ENCODE measurements at places on chromosomes 11 and 22.
A peak's percentile ranks its signal among the peaks of the same experiment; 100 is the strongest.

DNA sequence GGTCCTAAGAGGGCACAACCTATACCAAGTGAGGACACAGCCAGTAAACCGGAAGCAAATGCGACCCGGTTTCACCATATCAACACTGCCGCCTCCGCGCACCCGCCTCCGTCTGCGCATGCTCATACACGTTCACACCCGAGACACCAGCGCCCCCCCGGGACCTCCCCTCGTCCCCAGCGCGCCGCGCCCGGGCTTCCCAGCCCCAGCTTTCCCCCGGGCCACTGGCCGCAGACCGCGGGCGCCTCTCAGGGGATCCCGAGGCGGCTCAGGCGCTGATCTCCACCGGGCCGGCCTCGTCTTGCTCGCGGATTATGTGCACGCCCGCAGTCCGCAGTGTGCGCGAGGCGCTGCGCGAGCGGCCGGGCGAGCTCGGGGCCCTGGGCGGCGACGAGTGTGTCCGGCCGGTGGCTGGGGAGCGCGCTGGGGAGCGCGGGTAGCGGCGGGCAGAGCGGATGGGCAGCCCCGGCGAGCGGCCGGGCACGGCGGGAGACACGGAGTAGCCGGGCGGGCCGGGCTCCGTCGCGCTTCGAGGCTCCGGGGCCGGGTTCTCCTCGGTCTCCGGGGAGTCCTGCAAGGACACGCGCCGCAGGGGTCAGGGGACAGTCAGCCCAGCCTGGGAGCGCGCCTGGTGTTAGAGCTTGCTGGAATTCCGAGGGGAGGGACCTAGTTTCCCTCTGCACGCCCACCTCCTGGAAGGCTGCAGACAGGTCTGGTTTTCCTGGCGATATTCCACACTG, 2.0 kb downstream of the HEPN1 start:
- DNase-seq: peak; percentile 79

DNA sequence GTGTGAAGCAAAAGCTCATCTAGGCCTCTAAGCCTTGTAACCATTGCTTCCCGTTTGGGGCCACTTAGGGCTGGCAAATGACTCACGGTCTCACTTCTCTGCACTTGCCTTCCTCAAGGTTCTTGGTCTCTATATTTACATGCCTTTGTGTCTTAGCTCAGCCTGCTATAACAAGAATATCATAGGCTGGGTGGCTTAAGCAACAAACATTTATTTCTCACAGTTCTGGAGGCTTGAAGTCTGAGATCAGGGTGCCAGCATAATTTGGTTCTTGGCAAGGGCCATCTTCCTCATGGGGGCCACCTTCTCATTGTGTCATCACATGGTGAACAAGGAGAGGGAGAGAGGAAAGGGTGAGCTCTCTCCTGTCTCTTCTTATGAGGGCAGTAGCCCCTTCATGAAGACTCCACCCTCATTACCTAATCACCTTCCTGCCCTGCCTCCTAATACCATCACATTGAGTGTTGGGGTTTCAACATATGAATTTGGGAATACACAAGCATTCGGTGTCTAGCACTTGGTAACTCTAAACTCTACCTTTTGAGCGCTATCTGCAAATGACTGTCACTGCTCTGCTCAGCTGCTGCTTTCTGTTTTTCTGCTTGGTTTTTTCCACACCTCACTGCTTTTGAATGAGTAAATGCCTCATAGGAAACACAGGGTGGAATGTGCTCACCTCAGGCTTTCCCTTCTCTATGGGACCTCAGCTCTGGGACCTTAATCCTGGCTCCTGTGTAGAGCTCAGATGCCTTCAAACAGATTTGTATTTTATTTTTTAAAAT, 16.2 kb upstream of the ME3 start:
- no peak for DNase-seq

GRCh38 chr11:376531-377173, 7.4 kb downstream of the B4GALNT4 start:
- DNase-seq: no peak

GRCh38 chr11:125257751-125258150, 93.2 kb downstream of the PKNOX2 start:
- DNase-seq: no peak

- no peak for DNase-seq
These were observed 32.1 kb upstream of the ACR start for GRCh38 chr22:50705851-50706351.

DNA sequence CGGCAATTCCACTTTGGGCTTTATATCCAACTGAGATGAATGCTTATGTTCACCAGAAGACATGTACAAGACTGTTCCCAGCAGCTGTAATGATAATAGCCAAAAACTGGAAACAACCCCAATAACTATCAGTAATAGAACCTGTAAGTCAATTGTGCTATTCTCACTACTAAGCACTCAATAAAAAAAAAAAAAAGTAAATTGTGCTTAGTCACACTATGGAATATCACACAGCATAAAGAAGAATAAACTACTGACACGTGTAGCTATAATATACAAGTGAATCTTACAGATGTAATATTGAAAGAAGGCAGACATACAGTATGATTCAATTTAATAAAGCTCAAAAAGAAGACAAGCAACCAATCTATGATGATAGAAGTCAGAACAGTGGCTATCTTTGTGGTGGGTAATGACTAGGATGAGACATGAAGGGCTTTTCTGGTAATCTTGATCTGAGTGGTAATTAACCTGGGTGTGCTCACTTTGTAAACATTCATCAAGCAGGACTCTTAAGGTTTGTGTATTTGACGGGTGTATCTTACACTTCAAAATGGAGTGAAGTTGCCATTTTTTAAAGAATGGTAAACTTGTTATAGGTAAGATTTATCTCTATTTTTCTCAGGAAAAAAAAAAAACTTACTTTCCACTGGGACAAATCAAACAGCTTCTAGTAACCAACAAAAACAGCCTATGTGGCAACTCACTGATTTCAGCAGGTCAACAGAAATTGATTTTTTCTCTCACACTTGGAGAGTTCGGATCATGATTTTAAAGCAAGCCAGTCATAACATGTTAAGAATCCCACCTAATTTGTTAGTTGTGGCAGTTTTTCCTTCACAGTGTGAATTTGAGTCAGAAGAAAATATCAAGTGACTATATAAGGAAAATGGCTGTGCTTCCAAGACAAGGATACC, 84.2 kb downstream of the CCDC83 start:
- no peak for DNase-seq

- no peak for DNase-seq
These were observed 115.7 kb upstream of the RAG2 start for GRCh38 chr11:36713715-36714114.

DNA sequence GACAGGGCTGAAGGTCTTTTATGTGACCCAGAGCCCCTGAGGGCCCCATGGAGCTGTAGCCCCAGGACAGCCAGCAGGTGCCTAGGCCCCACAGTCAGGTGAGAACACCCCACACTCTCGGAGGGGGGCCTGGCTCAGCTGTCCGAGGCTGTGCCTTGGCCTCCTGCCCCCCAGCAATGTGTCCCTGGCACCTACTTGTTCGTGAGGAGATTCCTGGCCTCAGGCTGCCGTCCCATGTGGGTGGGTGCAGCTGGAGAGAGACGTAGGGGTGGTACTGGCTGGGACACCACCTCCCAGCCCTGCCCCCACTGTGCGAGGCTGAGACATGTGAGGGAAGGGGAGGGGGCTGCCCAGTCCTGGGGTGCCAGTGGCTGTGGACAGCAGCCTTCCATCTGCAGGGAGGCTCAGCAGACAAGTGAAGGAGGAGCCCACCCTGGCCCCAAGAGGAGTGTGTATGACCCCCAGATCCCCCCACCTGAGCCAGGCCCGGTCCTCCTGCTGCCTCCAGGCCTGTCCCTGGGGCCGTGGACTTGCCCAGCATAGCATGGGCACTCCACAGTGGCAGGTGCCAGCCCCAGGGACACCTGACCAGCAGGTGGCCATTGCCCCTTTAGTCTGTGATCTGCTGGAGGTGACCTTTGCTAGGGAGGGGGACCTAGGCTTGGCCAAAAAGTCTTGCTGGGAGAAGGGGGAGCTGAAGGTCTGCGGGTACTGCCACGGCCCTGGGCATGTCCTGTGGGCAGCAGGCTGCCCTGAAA, 17.0 kb downstream of the IL17REL start:
- DNase-seq: peak; percentile 47

- DNase-seq: no peak
These were observed 195.9 kb downstream of the SNX19 start for GRCh38 chr11:130720232-130721022.

- no peak for DNase-seq
These were observed 39.0 kb downstream of the RRAS2 start for GRCh38 chr11:14320020-14320419.

- no peak for DNase-seq
These were observed 42.6 kb upstream of the APOA1 start for GRCh38 chr11:116879800-116880625.

DNA sequence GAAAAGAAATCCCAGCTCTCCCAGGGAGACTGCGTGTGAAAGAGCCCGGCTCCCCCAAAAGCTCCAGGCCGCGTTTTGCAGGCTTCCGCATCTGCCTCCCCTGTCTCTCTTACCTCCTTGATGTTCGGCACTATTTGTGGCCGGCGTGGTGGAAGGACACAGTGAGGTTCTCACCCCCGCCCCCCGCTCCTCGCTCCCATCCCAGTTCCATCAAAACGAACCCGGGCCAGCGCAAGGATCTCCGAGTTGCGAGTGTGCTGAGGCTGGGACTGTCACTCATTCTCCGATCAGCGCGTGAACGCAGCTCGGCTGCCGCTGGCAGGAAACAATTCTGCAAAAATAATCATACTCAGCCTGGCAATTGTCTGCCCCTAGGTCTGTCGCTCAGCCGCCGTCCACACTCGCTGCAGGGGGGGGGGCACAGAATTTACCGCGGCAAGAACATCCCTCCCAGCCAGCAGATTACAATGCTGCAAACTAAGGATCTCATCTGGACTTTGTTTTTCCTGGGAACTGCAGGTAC, at the start of gene NCAM1:
TSS of gene NCAM1 (plus strand) at position 275 of the 523 bp plus-strand sequence.
- peak; percentile 73 for DNase-seq

DNA sequence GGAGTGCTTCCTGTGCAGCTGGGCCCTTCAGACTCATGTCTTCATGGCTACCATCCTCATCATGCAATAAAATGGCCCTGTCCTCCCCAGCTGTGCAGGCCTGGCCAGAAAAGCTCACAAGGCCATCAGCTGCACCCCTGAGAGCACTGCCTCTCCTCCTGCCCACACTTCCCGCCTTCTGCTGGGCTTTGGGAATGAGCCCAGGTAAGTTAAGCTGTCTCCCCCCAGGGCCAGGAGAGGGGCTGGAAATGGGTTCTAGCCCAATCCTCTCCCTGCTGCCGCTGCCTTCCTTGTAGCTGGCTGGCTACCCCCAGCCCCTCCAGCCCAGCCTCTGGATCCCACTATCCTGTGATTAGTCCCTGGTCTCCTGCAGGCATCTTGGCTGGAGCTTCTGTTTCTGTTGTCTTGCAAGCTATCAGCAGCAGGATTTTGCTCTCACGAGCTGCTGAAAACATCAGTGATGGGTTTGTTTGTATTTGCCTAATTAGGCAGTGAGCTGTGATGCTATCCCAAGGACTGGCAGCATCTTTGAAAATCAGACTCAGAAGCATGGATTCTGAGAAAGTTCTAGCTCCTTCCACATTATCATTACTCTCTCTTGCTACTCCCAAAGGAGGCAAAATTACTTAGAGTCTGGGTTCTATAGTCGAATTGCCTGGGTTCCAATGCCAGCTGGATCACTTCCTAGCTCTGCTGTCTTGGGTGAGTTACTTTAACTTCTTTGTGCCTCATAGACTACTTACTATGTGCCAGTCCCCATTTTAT, 168.1 kb downstream of the ST3GAL4 start:
- DNase-seq: no peak

GRCh38 chr11:31943056-31943780, 132.1 kb upstream of the PAX6 start:
- DNase-seq: no peak

DNA sequence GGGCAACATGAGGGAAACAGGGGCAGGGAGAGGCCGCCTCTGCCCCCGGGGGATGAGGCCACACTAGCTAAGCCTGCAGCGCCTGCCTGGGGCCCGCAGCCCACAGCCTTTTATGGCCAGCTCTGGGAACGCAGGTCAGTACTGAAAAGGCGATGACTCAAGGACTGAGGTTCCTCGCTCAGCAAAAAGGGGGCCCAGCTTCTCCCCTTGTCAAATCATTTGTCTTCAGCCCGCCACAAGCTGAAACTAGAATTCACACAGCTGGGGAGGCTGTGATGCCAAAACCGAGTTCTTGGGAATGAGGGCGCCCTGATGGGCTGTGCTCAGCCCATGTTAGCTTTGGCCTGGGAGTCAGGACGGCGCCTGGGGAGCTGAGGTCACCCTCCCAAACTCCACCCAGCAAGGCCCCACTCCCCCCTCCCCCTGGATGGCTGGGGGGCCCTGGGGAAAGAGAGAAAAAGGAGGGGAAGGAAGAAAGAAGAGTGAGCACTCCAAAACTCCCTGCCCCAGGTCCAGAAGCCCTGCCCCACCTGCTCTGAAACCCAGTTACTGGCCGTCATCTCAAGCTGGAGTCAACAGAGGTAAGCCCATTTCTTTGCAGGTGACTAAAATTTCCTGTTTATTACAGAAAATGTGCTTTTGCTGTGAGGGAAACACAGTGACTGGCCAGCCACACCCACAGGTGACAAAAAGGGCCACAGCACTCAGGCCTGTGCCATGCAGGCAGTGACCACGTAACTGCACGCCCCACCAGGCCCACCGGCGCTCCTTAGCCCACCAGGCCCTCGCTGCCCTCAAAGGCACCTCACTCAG, 13.7 kb downstream of the EHD1 start:
- DNase-seq: no peak

- DNase-seq: no peak
These were observed 5.9 kb upstream of the PHF21A start for GRCh38 chr11:46127150-46127638.

GRCh38 chr11:126990716-126991480, 9.7 kb downstream of the KIRREL3 start:
- no peak for DNase-seq

- DNase-seq: peak; percentile 88
These were observed at the start of gene ADAMTS15 for GRCh38 chr11:130448416-130449309. ADAMTS15 (plus strand) TSS chr11:130448645; CDS start chr11:130448974, 329 bp downstream.

GRCh38 chr22:19884954-19885751, 30.5 kb upstream of the GNB1L start:
- DNase-seq: peak; percentile 53

DNA sequence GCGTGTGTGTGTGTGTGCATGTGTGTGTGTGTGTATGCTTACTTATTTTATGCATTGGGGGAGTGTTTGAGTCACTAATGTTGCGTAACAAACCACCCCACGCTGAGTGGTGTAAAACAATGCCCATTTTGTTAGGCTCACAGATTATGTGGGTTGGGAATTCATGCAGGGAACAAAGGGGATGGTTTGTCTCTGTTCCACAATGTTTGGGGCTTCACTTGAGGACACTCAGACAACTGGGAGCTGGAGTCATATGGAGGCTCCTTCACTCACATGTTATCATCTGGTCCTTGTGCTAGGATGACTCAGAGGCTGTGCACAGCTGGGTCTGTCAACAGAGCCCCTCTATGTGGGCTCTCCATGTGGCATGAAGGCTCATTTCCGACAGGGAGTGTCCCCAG, 51.3 kb upstream of the LARGE1 start:
- DNase-seq: peak; percentile 75

DNA sequence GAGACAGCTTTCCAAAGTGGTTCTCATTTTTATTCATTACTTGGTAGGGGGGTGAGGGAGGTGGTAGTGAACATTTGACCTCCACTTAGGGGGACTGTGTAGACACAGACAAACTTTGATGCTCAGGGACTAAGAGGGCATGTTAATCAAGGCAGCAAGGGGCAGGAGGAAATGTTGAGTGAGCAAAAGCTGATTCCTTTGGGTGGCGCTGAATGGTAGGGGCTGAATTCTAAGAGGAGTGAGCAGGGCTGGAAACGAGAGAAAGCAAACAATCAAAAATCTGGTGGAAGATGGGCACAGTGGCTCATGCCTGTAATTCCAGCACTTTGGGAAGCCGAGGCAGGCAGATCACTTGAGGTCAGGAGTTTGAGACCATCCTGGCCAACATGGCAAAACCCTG, 164.8 kb upstream of the BDNF start:
- DNase-seq: no peak

GRCh38 chr11:5689551-5689983, at the start of gene TRIM22:
TRIM22 (plus strand) TSS chr11:5689790; CDS start chr11:5696233, 6,443 bp downstream.
- DNase-seq: peak; percentile 72
